ENCODE measurements at places on chromosomes 4 and X. TPM values are rescaled to one million over a fixed set of nuclear protein-coding genes. Genes with fewer than 3 reads are reported as not detected.

ARHGAP24 gene
- total RNA-seq, result 14.5 TPM

CXCL11 gene
- total RNA-seq, result not detected

RBM46 gene
- total RNA-seq, result 0.17 TPM

FAT1 gene
- 60.3 TPM for total RNA-seq

SULT1E1 gene
- not detected for total RNA-seq

RHOXF1 gene
- 0.72 TPM for total RNA-seq

MAOA gene
- 34.5 TPM for total RNA-seq

CNKSR2 gene
- total RNA-seq, result 151 TPM

DNA sequence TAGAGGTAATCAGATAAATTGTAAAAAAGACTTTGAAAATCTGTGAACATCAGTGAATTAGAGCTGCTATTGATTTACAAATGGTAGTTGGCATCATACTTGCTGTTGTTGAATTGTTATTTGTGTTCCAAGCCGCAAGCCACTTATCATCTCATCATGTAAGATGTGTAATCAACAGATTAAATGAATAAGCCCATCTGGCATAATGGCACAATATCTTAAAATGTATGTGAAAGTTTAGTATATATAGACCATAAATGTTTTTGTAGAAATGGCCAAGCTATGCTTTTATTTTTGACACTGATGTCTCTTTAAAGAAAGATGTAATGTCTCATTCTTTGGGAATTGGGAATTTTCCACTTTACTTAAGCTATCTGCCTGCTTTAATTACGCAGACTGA is 682.6 kb upstream of the GNPDA2 start:
- DNase-seq, result no peak

GRCh38 chrX:130091980-130092522 is 18.2 kb downstream of the ELF4 start:
- DNase-seq, result no peak

GRCh38 chr4:4663028-4663427 is 121.2 kb upstream of the STX18 start:
- no peak for DNase-seq

- DNase-seq, result no peak
These were observed 262.9 kb upstream of the CXorf51A start for GRCh38 chrX:147077472-147077871.

DNA sequence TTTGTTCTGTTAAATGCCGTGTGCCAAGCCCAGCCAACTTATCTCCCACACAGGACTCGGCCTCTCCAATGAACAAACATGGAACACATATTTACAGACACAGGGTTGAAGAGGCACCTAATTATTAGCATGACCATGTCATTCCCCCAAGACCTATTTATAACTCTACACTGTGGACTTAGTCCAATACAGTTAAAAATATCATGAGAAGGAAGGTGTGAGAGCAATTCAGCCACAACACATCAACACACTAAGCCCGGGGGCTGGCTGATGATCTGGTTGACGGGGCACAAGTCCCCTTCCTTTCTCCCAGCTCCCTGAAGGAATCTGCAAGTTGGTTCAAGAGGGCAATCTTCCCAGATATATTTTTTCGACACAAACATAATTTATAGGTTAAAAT is 28.1 kb downstream of the MANBA start:
- DNase-seq, result no peak

GRCh38 chr4:14289708-14290107 is 662.2 kb upstream of the BOD1L1 start:
- no peak for DNase-seq

- DNase-seq, result no peak
These were observed 18.3 kb downstream of the SCD5 start for GRCh38 chr4:82780170-82780751.

DNA sequence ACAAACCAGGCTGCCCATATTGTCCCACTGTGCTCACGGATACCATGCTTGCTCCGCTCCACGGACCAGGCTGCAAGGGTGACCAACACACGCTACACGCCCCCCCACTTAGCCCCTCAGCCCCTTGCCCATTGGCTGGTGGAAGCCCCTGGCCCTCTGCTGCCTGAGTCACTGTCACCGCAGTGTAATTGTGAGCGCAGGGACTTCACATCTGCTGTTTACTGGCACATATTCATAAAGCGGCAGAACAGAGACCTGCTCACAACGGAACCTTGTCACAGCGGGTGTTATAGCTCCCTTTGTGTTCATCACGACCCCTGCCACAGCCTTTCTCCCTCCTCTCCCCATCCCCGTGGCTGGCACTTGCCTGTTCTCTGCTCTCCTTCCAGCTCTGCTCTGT is 83.7 kb downstream of the PSAPL1 start:
- DNase-seq, result peak; percentile 46

GRCh38 chrX:106874075-106874474 is 29.1 kb downstream of the RIPPLY1 start:
- DNase-seq, result no peak

DNA sequence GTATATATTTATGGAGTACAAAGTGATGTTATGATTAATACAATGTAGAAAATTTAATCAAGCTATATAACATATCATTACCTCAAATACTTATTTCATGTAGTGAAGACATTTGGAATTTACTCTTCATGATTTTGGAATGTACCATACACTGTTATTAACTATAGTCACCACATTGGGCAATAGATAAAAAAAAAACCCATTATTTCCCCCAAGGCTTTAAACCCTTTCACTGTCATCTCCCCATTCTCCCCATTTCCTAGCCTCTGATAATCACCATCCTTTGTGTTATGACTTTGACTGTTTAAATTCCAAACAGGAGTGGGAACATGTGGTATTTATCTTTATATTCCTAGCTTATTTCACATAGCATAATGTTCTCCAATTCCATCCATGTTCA is 2189.1 kb upstream of the AGA start:
- DNase-seq, result no peak

- no peak for DNase-seq
These were observed 32.4 kb upstream of the SLC10A4 start for GRCh38 chr4:48450740-48451139.

- DNase-seq, result no peak
These were observed 19.4 kb upstream of the STPG2 start for GRCh38 chr4:98162696-98163095.

DNA sequence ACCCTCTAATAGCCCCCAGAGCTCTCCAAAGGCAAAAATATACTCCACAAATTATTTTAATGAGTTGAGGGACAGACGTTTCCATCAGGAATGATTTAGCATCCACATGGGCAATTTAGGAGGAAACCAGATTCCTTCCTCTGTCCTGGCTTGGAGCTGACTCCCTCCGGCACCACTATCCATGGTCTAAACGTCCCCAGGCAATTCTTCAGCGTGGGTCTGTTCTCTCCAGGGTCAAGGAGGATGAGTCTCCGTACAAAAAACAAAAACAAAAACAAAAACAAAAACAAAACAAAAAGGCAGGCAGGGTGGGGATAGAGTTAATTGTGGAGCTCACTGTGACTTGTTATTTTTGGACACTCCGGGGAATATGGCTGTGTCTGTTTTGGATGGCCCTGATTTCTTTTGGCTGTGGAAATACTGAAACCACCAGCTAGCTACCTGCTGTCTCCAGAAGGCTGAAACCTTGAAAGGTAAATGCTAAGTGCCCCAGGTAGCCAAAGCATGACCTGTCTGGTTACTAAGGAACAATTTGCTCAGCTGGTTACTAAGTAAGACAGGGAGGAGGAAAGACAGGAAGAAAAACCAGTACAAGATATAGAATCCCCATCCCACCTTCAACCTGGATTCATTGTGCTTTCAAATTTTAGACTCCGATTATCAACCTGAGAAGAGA is 419.1 kb upstream of the LCORL start:
- no peak for DNase-seq

- no peak for DNase-seq
These were observed 3.5 kb downstream of the SH3KBP1 start for GRCh38 chrX:19883878-19884277.

DNA sequence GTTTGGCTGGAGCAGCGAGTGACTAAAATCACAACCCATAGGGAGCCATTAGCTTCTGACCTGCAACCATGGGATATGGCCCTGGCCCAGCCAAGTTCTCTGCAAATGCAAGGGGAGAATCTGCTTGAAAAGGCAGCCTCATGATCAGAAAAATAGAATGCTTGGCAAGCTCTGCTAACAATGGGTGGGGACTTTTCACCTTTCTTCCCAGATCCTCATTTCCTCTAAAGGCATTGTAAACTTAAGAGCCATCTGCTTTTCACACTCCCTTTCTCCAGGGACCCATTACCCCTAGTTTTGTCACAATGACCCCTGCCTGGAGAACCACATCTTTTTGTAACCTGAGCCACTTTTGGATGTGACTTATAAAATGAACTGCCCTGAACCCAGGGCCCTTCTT is 104.3 kb downstream of the PARM1 start:
- no peak for DNase-seq

DNA sequence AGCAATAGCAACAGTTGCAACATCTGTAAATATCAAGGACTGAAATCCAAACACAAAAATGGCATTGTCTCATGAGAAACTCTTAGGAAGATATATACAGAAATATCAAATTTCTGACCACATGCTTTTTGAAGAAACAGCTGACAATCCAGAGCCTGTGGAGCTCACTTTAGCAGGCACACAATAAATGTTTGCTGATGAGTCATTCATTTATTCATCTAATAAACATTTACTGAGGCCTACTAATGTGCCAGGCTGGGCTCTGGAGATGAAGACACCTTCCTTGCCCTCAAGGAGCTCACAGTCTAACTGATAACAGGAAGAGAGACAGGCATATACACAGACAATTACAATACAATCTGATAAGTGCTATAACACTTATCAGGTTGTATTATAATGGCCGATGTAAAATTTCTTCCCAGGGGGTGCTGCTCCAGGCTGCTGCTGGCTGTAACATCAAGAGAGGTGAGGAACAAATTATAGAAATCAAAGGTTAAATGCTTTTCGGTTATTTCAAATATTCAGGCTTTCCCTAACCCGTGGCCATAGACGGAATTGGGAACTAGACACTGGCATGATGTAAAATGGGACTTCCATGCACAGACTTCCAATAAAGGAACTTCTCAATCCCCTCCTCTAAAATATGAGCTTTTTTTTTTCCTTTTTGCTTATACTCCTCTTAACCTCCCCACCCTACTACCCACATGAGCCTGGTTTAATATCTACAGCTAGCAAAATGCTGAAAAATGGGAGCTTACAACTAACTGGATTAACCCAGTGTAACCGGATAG is 16.8 kb upstream of the ZCCHC13 start:
- no peak for DNase-seq

DNA sequence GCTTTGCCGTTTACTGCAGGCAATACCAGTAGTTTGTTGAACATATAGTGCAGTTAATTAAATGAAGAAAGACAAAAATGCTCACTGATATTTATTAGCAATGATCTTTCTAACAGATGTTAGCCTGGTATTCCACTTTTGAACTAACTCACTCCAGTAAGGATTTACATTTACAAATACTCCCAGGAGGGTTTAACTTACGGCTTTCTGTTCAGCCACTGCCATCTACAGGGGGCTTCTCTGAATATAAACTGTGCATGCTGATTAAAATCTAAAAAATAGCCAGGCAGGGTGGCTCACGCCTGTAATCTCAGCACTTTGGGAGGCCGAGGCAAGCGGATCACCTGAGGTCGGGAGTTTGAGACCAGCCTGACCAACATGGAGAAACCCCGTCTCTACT is 2.2 kb upstream of the SRD5A3 start:
- DNase-seq, result no peak

- no peak for DNase-seq
These were observed 125.5 kb downstream of the ATG4A start for GRCh38 chrX:108216919-108217571.

GRCh38 chr4:184851886-184852285 is 26.1 kb upstream of the ACSL1 start:
- DNase-seq, result no peak

GRCh38 chr4:6566391-6567190 is 8.4 kb upstream of the MAN2B2 start:
- no peak for DNase-seq

GRCh38 chr4:66590488-66591215 is 920.4 kb upstream of the EPHA5 start:
- DNase-seq, result no peak

- DNase-seq, result no peak
These were observed 2.6 kb downstream of the TMEM35A start for GRCh38 chrX:101081231-101081630.

DNA sequence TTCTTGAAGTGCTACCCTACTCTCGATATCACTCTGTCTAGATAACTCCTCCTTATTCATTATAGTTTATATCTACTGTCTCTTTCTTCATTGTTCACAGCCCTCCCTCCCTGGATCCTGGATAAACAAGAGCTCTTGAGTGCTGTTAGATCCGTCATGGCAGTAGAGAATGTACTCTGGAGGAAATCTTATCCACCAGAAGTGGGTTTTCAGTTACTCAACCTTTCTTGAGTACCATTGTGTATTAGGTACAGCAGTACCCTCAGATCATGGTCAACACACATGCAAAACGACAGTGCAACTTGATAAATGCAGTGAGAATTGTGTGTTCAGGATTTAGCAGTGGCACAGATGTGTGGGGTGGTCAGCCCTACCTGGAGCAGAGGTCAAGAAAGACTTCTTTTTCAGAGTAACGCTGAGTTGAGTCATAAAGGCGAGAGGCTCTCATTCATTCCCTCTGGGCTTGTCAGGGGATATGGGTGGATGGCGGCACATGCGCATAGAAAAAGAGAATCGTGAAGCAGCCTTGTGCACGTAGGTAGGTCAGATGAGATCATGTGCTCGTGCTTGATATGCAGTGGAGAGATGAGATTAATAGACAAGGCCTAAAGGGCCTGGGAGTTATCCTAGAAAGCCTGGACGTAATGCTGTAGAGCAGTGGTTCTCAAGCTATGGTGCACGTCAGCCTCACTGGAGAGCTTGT is 89.5 kb downstream of the SNX25 start:
- no peak for DNase-seq

DNA sequence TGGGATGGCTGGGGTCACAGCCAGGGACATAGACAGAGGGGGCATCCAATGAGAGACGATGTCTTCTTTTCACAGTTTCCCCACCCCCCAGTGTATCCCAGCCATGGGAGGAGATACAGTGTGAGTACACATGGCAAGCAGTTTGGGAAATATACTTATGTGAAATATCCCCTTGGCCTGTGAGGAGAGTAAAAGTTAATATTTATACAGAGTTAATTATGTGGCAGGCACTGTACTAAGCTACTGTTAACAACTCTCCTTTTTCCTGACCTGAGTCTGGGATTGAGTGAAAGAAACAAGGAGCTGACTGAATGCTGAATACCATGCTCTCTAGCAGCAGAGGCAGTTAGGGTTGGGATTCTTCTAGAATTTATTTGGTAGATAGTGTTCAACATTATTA is 35.3 kb downstream of the HCCS start:
- DNase-seq, result no peak

- DNase-seq, result no peak
These were observed 1899.4 kb downstream of the STIM2 start for GRCh38 chr4:28760003-28760402.

GRCh38 chr4:176668324-176668723 is 124.4 kb downstream of the VEGFC start:
- DNase-seq, result no peak

GRCh38 chr4:148053298-148054003 is 321.6 kb downstream of the ARHGAP10 start:
- DNase-seq, result no peak

DNA sequence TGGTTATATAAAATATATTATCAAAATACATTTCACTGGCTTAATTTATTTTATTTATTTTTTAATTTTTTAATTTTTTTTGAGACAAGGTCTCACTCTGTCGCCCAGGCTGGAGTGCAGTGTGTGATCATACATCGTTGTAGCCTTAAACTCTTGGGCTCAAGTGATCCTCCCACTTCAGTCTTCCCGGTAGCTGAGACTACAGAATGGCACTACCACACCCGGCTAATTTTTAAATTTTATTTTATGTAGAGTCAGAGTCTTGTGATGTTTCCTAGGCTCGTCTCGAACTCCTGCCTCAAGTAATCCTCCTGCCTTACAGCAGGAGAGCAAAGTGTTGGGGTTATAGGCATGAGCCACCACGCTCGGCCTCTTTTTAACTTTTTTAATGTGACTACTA is 143.8 kb downstream of the CEP135 start:
- DNase-seq, result no peak
